ENCODE measurements at places on chromosomes 4 and X.
A peak's percentile ranks its signal among the peaks of the same experiment; 100 is the strongest.

DNA sequence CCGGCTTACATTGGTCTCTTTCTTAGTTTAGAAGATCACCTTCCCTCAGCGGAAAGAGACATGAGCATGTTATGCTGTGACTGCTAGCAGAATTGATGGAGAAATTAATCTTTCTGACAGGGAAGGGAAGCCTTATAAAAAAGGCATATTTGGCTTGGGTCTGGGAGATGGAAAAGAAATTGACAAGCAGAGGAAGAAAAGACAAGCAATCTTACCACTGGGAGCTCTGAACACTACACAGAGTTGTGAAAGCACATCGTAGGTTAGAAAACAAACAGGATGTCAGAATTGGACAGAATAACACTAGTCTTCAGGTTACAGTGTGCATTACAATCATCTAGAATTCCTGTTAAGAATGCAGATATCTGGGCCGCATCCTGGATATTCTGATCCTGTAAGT, 1493.8 kb upstream of the IGFBP7 start:
- no peak for DNase-seq

DNA sequence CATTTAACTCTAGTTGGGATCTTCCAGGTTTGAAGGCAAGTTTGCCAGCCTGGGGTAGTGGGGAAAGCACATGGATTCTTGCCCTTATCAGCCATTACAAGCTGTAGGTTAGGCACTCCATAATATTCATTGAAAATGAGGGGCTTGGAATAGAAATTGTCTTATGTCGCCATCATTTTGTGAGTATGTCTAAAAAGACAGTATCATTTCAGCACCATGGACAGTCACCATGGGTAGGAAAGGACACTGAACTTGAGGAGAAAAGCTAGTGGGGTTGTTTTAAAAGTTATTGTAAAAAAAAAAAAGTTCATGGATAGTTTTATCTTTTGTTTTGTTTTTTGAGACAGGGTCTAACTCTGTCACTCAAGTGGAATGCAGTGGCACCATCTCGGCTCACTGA, 356.1 kb downstream of the HNRNPD start:
- DNase-seq = peak; percentile 17

- DNase-seq = no peak
Observed at GRCh38 chrX:40094900-40095582, 2.7 kb downstream of the BCOR start.

DNA sequence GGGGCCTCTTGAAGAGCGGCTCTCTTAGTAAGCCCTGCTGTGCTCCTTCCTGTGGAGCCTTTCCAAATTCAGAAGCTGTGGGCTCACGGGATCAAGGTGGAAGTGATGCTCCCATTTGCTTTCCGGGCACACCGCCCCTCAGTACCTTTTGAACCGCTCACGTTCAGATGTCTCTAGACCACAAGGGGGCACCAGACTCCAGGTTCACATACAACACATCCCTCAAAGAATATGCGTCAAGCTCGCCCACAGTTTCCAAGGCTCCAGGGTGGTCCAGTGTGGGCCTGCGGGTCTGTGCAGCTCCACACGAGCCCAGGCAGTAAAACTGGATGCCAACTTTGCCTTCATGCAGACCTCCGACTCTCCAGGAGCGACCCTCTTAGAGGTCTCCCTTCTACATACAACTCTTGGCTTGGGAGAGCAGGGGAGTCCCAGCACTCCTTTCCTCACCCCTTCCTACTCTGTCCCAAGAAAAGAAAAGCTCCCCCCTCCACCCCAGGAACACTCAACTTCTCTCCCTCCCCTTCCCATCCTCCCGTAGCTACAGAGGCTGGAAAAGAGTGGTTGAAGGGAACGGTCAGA, 11.0 kb downstream of the SUPT20HL1 start:
- DNase-seq = peak; percentile 55

DNA sequence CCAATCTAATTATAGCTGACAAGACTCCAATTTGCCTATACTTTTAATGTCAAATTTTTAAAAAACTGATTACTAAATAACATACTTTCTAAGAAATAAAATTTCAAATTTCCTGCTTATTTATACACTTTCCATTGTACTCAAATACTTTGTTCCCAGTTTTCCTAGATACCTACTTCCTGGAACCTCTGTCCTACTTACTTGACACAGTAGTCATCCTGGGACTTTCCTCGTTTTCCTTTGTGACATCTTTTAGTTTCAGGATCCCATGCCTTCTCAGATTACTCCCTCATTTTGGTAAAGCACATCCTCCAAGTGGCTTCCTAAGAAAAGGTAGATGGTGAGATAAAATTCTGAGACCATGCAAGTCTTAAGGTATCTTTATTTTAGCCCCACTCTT, 13.3 kb upstream of the FAM184B start:
- DNase-seq = no peak

GRCh38 chr4:44661940-44662622, 10.7 kb upstream of the YIPF7 start:
- no peak for DNase-seq

DNA sequence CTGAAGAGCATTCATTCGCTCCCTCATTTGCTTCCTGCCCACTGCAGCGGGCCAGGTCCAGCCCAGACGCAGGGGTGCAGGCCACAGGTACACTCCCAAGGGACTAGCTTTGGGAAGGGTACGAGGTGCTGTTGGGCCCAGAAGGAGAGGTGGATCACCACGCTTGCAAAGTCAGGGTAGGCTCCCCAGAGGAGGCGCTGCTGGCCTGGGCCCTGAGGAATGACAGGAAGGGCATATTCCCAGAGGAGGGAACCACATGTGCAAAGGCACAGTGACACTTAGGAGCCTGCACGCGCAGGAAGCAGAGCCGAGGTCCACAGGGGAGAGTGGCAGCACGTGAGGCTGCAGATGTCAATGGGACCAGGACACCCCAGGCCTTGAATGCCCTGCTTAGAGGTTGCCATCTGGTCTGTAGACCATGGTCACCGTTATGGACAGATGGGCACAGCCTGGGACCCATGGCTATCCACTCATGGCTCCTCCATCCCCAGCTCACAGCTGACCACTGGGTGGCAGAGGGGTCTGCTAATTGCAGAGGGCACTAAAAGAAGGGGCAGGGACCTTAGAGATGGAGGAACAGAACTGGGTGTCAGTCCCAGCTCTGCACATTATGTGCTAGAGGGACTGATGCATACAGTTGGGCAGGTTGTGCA, 7.9 kb downstream of the HTRA3 start:
- DNase-seq = no peak

GRCh38 chr4:141640696-141641095, 4.3 kb downstream of the IL15 start:
- no peak for DNase-seq

GRCh38 chr4:78629991-78630541, 78.5 kb downstream of the ANXA3 start:
- no peak for DNase-seq

DNA sequence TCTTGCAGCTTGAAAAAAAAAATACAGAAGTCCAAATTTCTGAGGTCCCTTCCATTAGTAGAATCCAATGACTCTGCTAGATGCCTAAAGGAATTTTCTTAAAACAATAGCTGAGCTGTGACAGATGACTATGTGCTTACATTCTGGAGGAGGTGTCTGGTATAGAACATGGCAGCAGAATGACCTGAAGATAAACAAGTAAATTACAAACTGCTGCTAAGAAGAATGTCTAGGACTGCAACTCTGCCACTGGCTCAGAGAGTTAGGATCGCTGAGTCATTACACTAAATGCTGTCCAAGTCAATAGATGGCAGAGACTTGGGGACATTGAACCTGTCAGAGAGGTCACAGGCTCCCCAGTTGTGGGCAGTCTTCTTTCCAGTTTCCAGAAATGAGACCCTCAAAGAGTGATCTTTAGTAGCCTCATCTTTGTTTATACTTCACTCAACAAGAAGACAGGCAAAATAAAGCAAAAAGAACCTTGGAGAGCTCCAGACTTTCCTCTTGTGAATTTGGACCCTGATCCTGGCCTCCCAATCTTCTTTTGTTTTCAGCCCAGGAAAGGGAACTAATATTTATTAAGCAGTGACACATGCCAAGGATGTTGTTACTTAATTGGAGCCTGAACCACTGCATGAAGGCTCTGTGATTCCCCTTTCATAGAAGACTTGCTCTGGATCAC, 56.4 kb upstream of the SCML1 start:
- DNase-seq = peak; percentile 13

DNA sequence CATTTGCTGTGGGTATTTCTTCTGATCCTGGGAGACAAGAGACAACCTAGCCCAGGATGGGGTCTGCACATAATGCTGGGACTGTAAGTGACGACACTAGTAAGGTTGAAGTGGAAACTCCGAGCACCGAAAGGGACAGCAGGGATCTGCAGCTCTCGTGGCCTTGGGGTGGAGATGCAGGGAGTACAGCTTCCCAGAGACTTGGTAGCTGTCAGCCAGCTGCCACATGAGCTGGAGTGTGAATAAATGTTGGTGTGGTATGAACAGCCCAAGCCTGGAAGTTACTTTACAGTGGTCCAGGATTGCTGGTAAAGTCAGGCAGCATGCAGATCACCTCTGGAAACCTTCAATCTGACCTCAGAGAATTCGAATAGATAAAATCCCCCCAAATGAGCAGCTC, 97.6 kb downstream of the FAM193A start:
- DNase-seq = no peak

DNA sequence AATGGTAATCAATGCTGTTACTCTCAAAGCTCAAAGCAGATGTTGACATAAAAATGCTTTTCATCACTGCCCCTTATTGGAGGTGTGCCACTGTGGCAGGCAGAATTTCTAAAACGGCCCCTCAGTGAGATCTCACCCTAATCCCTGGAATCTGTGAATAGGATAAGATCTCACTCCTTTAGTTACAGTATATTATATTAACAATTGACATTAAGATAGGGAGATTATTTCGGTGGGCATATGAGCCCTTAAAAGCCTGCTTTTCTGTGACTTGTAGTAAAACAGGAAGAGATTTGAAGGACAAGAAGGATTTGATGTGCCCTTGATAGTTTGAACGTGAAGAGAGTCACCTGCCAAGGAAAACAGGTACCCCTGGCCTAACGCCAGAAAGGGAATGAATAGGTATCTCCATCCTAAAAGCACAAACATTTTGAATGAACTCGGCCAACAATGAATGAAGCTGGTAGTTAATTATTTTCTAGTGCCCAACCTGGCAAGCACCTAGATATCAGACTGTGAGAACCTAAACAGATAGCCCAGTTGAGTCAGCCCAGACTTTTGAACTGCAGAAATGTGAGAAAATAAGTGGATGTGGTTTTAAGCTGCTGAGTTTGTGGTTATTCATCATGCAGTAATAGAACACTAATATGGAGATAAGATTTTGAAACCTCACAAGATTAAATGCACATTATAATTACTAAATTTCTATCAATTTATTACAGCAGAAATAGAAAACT, 881.6 kb downstream of the PCDH18 start:
- DNase-seq = no peak

DNA sequence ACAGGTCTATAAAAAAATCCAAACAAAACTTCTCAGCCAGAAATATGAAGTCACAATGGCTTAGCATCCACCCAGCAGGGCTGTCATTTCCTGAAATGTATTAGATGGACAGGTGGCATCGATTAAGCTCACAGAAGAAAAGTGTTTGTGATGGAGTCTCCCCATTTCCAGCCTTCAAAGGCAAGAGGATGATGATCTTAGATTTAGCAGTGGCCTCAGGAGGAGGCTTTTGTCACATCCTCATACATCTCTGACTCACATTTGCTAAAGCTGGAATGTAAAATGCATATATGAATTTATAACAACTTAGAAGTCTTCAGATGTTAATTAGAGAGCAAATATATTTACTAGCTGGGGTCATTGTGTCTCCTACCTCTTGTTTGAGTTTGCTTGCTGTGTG, 441.9 kb downstream of the SPRY1 start:
- DNase-seq = no peak

GRCh38 chr4:6332042-6332668, 62.5 kb downstream of the WFS1 start:
- peak; percentile 78 for DNase-seq

- no peak for DNase-seq
Observed at GRCh38 chr4:48270523-48270897, 872 bp upstream of the TEC start.

DNA sequence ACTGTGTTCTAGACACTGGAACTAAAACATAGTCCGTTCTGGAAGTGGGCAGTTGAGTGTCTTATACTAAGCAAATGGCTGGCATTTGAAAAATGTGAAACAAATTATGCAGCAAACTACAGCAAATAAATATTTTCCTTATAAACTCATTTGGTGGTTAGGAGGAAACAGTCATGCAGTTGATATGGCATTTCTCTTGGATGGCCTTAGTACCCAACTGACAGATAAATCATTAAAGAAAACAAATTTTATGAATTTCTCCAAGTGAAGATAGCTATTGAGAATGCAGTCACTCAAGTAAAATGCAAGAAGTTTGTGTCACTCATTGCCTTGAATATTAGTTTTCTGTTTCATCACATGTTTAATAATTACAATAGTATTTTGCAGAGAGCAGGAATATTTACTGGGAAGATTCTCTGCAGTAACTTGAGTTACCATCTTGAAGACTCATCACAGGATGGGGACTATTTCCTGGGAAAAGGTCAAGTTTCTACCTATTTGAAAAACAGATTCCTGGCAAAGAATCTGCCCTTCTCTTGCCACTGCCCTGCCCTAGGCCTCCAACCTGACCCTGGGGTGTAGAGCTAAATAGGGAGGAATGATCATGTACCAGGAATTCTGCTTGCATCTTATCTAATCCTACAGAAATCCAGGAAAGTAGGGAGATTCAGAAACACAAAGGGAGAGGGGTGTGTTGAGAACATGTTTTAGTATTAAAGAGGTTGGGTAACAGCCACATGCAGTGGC, 105.9 kb downstream of the SH3RF1 start:
- peak; percentile 68 for DNase-seq

- peak; percentile 28 for DNase-seq
Observed at GRCh38 chr4:53365121-53365485, 758 bp downstream of the SCFD2 start.

DNA sequence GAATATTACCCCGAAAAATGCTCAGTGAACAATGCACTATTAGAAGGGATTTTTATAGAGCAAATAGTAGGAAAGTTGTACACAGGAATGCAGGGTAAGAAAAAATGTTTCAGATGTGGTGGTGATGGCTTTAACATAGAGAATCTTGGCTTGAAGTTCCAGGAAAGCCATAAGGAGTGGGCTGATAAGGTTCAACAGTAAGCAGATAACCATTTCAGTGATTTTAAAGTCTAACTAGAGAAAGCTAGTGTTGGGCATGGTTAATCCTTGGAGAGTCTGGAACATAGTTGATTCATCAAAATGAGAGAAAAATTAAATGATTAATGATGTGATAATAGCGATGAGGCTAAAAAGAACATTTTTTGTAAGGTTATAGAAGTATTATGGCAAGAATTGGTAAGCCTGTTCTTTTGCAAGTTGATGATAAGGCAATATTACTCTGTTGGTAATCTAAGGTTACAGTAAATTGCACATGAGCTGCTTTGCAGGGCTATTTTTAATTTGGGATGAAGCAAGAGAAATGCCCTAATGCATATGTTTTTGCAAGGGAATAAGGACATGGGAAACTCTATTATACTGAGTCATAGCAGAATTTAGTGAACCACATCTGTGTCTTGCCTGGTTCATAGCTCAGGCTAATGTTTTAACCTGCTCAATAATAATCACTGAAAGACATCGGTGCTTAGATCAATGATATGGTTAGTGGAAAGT, 44.3 kb downstream of the GALNTL6 start:
- DNase-seq = no peak

GRCh38 chr4:84809946-84810345, 156.5 kb downstream of the WDFY3 start:
- DNase-seq = no peak

GRCh38 chr4:173052439-173052838, 116.2 kb upstream of the GALNT7 start:
- no peak for DNase-seq

Measured in AG20443 (cell line).